ENCODE measurements at places on chromosomes 12 and 14.

DNA sequence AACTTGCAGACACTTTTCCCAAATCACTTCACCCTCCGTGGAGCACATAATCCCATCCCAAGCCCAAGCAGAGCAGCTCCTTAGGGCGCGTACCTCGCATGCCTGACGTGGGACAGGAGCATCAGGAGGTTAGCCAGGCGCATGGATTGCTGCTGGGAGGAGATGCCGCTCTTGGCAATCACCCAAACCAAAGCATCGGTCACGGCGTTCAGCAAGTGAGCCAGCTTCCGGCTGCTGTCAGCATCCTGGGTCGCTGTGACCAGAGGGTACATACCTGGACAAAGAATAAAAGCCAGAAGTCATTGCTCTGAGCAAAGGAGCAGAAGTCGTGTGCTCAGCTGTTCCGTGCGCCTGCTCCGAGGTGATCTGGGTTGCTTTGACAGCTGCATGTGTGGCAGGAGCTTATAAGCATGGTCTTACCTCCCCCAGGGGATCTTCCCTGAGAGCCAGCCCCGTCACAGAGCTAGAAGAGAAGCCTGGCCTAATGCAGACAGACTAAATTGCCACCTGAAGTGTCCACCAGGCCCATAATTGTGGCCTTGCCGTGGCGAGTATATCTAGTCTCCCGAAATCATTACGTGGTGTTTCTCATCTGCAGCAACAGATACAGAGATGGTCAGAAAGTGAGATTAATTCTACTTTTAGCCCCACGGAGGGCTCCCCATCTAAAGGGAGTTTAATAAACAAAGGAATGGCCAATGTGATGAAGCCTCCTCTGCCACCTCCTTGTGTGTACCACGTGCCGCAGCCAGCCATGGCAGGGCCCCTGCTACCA lies 59.1 kb downstream of the ESR2 start:
- peak; percentile 28 for DNase-seq

- no peak for DNase-seq
Observed at GRCh38 chr12:84785281-84785680, 127.3 kb downstream of the SLC6A15 start.

GRCh38 chr14:34052658-34053014 lies 101.8 kb upstream of the EGLN3 start:
- DNase-seq = no peak

- no peak for DNase-seq
Observed at GRCh38 chr12:68641138-68641537, 30.4 kb downstream of the RAP1B start.

GRCh38 chr14:52219488-52220084 lies 47.9 kb upstream of the PTGDR start:
- DNase-seq = no peak

DNA sequence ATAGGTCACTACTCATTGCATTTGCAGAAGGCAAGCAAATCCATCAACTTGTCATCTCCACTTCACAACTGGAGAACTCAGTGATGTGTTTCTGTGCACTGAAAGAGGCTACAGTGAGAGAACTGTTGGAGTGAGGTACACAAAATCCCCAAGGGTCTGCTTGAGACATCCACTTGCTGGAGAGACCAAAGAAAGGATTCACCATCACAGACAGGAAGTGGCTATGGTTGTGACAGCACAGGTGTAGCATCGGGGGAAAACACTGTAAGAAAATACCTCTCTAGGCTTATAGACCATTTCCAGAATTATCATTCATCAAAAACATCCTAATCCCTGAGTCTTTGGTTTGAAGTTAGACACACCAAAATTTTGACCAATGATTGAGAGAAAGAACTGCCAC lies 201.3 kb upstream of the OR4E1 start:
- DNase-seq = no peak

GRCh38 chr12:11758087-11758486 lies 108.6 kb downstream of the ETV6 start:
- DNase-seq = no peak

GRCh38 chr12:54590978-54591591 lies 2.6 kb upstream of the PPP1R1A start:
- DNase-seq = no peak

Measured in thymus (tissue), 14 donors.